CD4-positive, CD25-positive, alpha-beta regulatory T cell (primary cell): ENCODE measurements at places on chromosomes 5 and 9.

DNA sequence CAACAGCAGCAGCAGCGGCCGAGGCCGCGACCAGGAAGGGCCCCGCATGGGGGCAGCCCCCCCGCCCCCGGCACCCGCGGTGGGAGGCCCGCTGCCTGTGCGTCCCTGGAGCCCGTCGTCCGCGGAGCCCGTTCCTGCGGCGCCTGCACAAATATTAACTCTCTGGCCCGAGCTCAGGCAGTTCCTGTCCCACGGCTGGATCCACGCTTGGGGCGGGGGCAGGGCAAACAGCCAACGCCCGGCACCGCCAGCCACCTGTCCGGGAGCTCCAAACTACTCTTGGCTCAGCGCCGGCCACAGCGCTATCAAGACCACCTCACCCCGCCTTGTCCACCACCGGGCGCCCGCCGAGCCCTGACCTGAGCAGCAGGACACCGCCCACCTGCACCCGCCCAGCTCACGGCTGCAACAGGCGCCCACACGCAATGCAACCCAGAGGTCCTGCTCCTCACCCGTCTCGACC, at the start of gene LRRC26:
LRRC26 (minus strand) TSS at position 156 of the 463 bp plus-strand sequence; CDS start at position 48, 108 bp downstream.
- DNase-seq = no peak

GRCh38 chr9:93654351-93654961, 78.1 kb downstream of the PHF2 start:
- no peak for DNase-seq

- DNase-seq = no peak
Measured at GRCh38 chr5:5886812-5887486, 464.5 kb downstream of the ICE1 start.

- DNase-seq = no peak
Measured at GRCh38 chr9:92463984-92464383, 18.3 kb downstream of the ASPN start.

DNA sequence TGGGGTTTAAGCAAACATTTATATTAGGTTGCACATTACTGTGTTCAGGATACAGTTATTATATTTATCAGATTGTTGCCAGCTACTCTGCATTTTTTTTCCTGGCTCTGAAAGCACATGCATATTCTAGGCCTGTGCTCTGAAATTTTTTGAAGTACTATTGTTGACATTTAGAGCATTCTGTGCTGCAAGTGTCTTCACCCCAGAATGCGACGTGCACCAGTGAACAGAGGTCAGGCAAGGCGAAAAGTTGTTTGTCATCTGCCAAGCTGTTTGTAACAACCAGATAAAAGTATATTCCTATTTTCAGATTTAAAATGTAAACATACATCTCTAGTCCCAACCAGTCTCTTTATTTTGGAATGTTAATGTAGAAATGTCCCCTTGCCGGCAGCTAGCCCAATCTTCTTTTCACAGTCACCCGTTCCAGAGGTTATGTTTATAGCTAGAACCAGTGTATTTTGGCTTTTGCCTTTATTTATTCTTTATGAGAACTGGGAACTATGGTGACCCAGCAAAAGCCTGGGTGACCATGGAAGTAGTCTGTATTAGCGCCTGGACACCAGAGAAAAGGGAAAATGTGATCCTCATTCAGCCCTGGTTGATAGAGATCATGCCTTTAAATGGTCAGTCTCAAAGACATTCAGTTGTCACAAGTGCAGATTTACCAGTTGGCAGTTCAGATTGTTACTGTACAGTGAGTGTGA, 84.6 kb downstream of the NDUFAF2 start:
- DNase-seq = no peak

DNA sequence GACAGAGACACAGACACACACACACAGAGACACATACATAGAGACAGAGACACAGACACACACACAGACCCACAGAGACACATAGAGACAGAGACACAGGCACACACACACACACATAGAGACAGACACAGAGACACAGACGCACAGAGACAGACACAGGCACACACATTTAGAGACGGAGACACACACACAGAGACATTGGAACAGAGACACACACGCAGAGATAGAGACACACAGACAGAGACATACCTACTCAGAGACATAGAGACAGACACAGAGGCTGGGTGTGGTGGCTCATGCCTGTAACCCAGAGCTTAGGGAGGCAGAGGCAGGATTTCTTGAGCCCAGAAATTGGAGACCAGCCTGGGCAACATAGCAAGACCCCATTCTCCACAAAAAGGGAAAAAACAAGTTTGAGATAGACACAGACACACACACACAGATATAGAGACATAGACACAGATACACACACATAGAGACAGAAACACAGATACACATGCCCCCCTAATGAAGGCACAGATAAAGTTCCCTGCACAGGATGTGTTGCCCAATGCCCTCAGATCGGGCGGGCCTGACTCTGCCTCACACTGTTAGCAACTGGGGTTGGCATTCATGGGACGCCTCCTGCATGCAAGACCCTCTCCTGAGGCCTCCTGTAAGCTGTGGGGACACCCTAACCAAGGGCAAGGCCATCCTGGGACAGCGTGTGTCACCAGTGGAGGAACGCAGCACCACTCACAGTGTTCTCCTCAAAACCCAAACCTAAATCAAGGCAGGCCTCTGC, 3.3 kb upstream of the RALGDS start:
- DNase-seq = peak; percentile 27

DNA sequence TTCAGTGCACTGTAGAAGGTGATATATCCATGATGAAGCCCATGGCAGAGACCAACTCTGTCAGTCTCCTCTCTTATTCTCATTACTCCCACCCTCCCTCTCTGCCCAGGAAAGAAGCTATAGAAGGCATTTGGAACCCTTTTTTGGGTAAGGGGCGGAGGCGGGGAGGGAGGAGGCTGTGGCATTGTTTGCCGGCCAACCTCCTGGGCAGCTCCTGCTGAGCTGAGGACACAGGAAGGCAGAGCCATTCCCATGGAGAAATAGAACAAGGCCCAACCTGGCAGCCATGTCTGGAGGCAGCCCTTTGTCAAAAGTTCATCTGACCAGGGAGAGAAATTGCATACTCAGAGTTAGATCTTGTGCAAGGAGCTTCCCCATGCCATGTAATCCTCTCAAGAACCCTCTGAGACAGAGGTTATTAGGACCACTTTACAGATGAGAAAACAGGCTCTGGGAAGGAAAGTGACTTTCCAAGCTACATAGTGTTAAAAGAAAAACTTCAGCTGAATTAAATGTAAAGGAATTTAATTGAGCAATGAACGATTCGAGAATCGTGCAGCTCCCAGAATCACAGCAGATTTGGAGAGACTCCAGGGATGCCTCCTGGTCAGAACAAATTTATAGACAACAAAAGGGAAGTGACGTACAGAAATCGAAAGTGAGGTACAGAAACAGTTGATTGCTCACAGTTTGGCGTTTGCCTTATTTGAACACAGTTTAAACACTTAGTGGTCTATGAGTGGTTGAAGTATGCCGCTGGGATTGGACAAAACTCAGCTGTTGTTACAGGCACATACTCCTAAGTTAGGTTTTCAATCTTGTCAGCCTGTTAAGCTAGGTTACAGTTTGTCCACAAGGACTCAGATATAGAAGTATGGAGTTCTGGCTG, 158.6 kb downstream of the MELK start:
- no peak for DNase-seq

DNA sequence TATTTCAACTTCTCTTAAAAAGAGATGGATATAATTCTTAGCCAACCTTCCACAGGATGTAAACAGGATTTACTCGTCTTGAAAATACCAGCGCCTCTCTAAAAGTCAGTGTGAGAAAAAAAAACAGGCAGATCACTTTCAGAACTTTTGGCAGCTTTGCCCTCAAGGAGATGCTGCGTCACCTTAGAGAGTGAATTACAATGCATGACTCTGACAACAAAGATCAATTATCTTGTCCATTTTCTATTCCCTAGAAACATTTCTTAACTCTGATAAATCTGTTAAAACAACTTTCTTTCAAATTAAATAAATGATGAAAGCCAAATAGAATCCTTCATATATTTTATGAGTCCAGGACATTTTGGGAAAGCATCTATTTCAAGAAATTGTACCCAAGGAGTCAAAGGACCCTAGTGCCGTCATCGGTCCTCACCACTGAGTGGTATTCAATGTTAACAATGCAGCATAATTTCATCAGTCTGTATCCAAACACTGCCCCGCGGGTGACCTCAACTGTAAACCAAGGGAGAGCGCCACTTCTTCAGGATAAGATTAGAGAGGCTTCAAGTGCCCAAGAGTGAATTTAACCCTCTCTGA, 536.0 kb downstream of the PDE4D start:
- no peak for DNase-seq

DNA sequence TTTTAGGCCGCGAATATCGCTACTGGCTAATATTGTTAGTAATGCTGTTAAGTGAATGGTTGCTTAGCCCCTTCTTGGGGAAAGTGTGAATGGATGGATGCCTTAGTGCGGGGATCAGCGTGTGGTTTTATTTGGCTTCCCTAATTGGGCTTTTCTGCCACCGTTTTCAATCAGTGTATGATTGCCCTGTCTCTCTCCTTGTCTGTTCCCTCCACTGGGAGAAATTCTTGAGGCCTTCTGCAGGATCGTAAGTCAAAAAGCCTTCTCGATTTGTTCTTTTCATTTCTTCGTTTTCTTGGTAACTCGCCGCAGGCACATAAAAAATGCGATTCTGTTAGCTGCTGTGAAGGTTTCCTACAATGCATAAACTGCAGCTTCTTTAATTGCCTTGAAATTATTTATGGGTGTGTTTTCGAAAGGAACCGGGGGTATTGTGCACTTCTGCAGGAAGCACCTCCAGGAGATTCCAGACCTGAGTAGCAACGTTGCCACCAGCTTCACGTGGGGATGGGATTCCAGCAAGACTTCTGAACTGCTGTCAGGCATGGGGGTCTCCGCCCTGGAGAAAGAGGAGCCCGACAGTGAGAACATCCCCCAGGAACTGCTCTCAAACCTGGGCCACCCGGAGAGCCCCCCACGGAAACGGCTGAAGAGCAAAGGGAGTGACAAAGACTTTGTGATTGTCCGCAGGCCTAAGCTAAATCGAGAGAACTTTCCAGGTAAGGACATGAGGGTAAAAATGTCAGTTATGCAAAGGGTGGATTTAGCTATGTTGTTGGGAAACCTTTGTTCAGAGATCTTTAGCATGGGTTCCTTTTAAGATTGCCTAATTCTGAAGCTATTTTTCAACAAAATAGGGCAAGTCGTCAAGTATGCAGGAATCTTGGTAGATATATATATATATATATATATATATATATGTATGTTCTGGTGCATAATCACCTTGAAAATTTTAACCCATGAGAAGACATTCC, 700 bp downstream of the SKP2 start:
- peak; percentile 20 for DNase-seq

- DNase-seq = no peak
Measured at GRCh38 chr9:124365036-124365435, 50.2 kb downstream of the PSMB7 start.

GRCh38 chr5:68372161-68372560, 156.6 kb downstream of the PIK3R1 start:
- no peak for DNase-seq

- DNase-seq = no peak
Measured at GRCh38 chr5:150305557-150305956, 2.9 kb upstream of the ARSI start.

- no peak for DNase-seq
Measured at GRCh38 chr9:100640447-100641050, 62.7 kb downstream of the CAVIN4 start.

DNA sequence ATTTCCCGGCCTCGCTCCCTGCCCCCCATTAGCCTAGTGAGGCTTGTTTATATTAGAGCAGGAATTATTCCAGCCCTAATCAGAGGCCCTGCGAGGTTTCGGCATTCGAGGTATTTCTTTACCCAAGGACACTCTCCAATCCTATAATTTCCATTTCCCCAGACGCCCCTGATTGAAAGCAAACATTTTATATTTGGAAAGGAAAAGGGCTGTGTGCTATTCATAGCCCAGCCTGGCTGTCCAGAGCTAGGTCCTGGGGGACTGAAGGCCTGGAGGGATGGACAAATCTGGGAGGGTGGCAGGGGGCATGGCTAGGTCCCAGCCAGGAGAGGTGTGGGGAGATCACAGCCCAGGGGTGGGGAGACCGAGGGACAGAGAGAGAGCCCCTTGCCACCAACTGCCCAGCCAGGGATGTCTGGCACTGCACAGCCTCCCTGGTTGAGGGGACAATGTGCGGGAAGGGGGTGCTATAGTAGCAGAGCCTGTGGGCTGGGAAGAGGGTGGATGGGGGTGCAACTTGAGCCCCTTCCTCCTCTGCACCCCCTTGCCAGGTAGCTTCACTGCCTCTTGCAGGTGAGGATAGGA, 125.1 kb downstream of the BARX1 start:
- DNase-seq = no peak

DNA sequence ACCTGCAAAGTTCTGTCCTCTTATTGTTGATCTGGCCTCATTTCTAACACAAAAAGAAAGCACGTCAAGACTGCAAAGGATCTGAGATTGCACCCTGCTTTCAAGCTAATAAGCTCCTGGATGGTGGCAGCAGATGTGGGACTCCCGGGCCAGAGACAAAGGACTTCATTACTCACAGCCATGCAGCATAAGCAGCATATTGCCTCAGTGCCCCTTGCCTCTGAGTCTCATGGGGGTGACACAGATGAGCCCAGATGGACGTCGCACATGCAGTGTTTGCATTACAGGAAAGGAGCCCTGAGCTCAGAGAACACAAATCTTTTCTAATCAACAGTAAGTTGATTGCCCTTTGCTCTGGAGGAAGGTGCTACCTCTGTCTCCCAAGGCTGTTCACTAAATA, 105.0 kb downstream of the SLC28A3 start:
- DNase-seq = no peak

DNA sequence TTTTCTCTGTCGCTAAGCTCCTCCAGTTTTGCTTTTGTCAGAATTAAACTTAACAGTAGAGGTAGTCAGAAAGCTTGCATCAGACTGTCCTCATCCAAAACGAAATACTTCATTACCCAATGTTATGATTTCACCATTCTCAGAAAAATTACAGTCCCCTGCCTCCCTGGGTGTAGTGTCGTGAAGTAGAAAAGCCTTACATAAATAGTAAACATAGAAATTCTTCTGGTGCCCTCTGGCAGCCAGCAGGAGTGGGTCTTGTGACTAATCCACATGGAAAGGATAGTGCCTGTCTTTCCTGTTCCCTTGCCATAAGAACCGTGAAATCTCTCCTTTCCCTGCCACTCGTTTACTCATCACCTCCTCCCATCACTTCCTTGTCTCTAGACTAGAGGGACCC, 230.6 kb downstream of the GNA14 start:
- no peak for DNase-seq

GRCh38 chr5:139635606-139636206, 12.4 kb upstream of the CXXC5 start:
- no peak for DNase-seq

DNA sequence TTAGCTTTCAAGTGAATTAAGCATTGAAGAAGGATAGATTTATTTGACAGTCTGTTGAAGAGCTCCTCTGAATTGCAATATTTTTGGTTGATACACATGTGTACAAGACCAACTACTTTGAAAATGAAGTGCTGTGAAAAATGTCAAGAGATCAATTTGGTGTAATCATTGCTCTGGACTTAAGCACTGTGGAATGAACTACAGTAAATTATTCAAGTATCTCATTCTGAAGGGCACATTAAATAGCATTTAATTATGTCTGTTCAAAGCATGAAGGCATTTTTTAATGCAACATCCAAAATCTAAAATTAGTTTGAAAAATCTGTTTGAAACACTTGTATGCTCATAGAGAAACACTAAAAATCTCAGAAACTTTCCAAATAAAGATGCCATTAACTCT, 107.5 kb downstream of the CDH18 start:
- no peak for DNase-seq
